Right atrium auricular region (tissue), 2 donors: ENCODE measurements at places on chromosomes 3 and 15.

GRCh38 chr15:25989327-25989726 lies 126.2 kb upstream of the ATP10A start:
- DNase-seq = no peak

GRCh38 chr15:40875991-40876730 lies 2.1 kb upstream of the RHOV start:
- DNase-seq = no peak

DNA sequence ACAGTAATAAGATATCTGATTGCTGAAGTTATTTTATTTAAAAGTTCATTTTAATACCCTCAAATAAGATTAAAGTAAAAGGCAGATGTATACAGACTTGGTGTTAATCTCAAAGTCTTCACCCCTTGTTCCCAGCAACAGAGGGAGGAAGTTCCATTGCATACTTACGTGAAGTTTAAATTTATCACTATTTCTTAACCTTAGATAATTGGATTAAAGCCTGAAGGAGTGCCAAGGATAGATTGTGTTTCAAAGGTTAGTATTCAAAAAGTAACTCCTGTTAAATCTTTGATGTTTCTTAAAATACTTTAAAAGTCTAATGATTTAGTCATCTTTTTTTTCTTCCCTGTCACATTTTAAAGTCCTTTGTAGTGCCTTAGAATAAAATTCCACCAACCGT lies 39.3 kb downstream of the ATP1B3 start:
- DNase-seq = no peak

GRCh38 chr3:80283783-80284182 lies 516.0 kb upstream of the ROBO1 start:
- no peak for DNase-seq

GRCh38 chr3:29465836-29466235 lies 185.0 kb downstream of the RBMS3 start:
- DNase-seq = no peak

GRCh38 chr3:172607305-172608121 lies 84.3 kb upstream of the TNFSF10 start:
- DNase-seq = no peak

- peak; percentile 28 for DNase-seq
Observed at GRCh38 chr3:14151471-14152083, 26.7 kb downstream of the TMEM43 start.

- DNase-seq = peak; percentile 68
Observed at GRCh38 chr3:98901119-98901391, 440 bp downstream of the DCBLD2 start.

DNA sequence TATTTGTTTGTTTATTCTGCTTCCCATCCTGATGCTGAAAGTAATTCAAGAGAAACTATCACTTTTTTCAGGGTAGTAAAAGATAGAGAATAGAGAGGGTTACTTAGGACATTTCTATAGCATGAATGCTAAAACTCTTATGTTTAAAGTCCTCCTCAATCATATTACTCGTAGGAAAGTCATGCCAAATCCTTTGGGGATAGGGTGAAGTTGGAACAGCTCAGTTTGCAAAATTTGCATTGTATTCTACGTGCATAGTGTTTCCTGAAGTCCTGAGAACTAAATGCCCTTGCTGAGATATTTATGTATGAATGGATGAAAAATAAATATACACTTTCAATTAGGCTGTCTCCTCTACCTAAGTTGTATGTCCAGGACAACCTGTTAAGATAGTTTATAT lies 14.6 kb downstream of the PLSCR5 start:
- DNase-seq = no peak

DNA sequence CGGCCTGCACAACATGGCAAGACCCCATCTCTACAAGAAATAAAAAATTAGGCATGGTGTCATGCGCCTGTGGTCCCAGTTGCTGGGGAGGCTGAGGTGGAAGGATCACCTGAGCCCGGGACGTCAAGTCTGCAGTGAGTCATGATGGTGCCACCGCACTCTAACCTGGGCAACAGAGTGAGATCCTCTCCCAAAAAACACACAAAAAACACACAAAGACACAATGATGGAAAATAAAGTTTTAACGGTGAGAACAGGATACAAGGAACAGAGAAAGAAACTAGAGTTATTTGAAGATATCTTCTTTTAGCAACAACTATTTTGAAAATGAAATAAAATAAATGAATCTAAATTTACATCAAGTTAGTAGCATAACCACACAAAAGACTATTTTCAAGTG lies 12.0 kb downstream of the CLASP2 start:
- DNase-seq = no peak

DNA sequence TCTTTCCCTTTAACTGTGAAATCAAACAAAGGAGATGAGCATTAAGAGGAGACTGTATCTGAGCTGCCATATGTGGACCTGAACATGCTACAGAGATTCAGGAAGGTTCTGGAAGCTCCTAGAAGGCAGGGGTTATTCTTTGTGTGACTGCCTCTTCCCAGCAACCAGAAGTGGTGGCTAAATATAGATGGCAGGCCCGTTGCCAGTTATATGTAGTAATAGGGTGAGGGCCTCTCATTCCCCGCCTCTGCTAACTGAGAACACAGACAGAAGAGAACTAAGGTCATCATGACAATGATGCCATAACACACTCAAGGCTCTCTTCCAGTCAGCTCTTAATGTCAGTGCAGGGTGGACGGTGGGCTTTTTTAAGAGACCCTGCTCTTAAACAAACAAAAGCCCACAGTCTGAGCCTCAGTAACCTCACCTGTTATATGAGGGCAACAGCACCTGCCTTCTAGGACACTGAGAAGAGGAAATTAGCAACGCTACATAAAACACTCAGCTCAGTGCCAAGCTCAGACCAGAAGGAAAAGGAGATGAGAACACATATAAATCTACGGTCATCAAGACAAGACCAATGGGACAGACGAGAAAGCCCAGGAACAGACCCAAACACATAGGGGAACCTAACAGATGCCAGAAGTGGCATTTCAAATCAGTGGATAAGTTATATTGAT lies 22.3 kb downstream of the CFAP92 start:
- DNase-seq = peak; percentile 72

DNA sequence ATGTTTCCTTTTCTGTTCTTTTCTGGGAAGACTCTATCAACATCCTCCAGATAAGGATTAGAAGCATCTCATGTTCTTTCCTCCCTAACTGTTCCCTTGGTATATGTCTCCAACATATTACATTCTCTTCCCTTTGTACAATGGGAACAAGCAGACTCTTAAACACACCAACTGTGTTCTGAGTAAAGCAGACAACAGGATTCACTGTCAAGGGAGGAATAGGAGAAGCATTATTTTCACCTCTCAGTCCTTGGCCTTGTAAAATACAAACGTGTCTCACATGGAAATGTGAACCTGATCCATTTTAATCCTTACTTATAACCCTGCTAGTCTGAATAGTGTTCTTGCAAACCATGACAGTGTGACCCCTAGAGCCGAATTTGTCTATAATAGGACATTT lies 19.6 kb downstream of the GYG1 start:
- DNase-seq = no peak

DNA sequence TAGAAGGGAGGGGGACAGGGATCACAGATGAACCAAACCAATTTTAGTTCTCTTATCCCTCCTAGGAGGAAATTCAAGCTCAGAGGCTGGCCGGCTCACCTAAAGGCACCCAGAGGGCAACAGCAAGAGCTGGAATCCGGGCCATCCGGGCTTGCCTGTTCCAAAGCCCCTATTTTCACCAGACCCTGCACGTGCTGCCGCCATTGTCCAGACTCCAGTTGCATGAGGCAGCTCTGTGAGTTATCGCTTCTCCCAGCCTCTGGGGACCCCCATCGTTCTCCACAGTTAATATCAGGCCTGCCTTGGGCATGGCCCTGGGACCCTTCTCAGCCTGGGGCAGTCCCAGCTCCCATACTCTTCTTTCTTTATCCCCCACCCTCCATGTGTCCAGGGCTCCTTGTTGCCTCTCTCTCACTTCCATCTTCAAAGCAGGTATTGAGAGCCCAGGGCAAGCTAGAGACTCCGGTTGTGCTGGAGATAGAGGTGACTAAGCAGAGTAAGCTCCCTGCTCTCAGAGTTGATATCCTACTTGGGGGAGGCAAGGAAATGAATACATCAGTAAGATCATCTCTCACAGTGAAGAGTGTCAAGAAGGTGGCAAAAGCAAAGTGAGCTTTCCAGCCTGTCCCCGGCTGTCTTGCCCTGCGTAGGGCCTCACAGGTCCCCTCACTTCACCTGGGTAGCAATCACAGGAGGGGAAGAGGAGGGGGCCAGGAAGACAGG lies 322.8 kb downstream of the UACA start:
- no peak for DNase-seq
